ENCODE measurements at places on chromosomes 3 and 15.

- no peak for DNase-seq
Measured at GRCh38 chr3:38163117-38163840, 2.1 kb upstream of the OXSR1 start.

DNA sequence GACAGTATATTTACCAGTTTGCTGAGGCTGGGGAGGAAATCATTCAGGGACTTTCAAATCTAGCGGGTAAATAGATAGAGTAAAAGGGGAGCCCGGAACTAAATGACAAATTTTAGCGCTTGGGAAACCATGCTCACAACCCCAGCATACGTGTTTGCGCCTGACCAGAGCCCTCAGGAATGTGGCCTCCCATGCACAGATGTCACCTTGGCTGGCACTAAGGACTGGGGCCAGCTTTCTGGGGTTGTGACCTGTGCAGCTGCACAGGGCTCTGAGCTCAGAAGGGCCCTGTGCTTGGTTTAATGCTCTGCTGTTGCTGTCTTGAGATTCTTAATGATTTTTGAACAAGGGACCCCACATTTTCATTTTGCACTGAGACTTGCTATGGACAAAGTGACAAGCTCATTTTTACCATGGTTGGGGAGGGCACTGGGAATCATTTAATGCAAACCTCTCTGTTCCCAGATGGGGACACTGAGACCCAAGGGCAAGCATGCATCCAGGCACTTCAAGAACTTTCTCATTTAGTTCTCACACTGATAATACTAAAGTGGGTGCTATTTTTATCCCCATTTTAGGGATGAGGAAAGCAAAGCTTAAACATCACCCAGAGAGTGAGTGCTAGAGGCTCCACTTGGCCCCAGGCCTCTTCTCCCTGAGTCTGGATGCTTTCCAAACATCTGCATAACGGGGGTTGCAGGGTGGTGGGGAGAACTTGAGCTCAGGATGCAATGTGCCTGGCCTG lies 44.1 kb upstream of the FAM107A start:
- no peak for DNase-seq

DNA sequence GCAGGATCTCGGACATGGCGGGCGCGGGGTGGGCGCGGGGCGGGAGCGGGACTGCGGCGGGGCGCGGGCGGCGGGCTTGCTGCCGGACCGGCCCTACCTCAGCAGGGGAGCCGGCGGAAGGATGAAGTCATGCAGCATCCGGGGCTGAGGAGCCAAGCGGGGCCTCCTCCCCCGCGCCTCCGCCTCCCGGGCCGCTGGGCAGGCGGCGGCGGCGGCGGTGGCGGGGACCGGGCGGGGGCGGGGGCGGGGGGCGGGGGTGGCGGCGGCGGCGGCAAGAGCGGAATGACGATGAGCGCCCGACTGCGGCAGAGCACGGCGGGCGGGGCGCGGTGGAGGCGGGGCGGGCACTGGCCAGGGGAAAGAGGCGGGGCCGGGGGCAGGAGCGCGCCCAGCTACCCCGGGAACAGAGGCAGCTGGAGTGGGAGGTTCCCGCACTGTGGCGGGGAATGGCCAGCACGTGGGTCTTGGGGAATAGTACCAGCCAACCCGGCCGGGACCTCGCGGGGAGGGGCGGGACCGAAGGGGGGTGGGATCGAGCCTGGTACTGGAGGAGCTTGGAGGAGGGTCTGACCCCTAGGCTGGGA lies at the start of gene CAMK2N2:
Gene CAMK2N2, minus strand, starts transcription at position 284 of the 584 bp plus-strand sequence. Its CDS starts 268 bp downstream, at position 16.
- DNase-seq, result peak; percentile 76

GRCh38 chr15:67142767-67143100 lies 77.3 kb downstream of the SMAD3 start:
- DNase-seq, result no peak

DNA sequence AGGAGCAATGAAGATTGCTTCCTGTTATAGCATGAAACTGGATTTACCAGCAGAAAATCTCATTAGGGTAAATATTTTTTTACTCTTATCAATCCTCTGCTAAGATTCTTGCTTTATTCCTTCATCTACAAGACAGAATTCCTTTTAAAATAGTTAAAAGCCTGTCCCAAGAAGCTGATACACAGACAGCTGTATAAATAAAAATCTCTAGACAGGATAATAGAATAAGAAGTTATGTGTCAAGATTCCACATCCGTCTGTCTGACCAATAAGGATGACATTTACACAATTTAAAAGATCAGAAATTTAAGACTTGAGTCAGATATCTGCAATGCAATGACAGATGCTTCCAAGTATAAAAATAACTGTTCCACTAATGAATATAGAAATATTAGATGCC lies 57.6 kb downstream of the SSR3 start:
- no peak for DNase-seq

DNA sequence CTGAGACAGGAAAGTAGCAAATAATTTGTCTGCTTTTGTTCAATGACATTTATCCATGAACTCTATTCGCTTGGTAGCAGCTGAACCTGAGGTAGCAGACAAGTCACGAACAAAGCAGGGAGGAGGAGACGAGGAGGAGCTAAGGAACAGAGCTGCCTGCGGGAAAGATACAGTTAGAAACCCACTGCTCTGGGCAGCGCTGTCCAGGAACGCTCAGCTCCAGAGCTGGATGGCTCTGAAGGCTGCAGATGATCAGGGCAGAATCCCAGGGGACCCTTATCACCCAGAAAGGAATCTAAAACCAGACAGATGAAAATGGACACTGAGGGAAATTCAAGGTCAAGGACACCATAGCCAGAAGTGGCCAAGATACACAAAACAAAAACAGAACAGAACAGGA lies 257.8 kb downstream of the CD47 start:
- DNase-seq, result no peak

GRCh38 chr3:171373711-171374110 lies 86.5 kb downstream of the TNIK start:
- no peak for DNase-seq

DNA sequence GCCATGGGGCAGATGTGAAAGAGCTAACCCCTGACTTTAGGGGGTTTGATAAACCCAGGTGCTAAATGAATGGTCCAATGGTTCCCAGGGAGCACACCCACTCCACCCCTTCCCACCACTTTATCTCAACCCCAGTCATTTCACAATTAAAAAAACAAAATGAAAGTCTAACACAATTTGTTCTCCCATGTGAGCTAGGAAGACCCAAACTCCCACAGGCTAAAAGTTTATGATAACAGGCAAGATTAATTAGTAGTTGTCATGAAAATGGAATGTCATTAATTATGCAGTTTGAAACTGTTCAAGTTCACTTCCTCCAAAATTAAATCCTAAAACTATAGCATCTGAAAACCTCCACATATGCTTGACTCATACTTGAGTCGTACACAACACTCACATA lies 63.3 kb upstream of the TPM1 start:
- no peak for DNase-seq

- DNase-seq, result no peak
Measured at GRCh38 chr3:70744536-70744935, 432.1 kb upstream of the MDFIC2 start.

GRCh38 chr15:76258460-76258859 lies 52.8 kb downstream of the ETFA start:
- DNase-seq, result no peak

GRCh38 chr3:66504850-66505641 lies 4.2 kb upstream of the LRIG1 start:
- DNase-seq, result no peak

GRCh38 chr15:92636401-92636907 lies 19.1 kb downstream of the FAM174B start:
- no peak for DNase-seq

DNA sequence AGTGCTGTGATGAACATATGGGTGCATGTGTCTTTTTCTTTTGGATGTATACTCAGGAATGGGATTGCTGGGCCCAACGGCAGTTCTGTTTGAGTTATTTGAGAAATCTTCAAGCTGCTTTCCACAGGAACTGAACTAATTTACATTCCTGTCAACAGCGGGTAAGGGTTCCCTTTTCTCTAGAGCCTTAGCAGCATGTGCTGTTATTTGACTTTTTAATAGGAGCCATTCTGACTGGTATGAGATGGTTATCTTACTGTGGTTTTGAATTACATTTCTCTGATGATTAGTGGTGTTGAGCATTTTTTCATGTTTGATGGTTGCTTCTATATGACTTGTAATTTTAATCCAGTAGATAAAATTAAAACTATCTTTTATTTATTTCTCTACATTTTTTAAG lies 1168.6 kb upstream of the ALCAM start:
- DNase-seq, result no peak

DNA sequence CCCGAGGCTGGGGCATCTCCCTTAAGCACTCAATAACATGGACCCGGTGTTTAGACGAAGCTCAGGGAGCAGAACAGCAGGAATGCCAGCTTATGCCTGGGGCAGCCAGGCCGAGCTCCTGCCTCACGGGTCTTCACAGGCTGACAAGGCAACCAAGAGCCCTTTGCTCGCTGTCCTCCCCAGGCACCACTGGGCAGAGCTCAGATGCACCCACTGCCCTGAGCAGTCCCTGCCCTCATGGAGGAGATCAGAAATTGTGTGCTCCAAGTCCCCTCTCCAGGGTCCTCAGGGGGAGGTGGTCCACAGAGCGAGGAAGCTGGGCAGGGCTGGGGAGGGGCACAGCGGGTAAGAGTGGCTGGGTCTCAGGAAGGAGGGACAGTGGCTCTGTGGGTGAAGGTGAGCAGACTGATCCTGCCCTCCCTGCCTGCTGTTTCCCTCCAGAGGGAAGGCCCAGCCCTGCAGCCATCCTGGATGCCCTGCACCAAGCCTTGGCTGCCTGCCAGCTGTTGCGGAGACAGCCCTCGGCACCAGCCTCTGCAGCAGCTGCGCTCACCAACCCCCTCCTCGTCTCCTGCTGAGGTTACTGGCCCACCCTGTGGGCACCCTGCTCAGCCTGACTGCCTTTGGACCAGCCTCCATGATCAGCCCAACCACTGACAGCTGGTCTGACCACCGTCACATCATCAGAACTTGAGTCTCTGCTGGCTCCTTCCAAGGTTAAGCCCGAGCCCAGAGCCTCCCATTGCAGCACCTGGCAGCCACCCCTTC lies 21.1 kb upstream of the GP9 start:
- DNase-seq, result peak; percentile 43

- no peak for DNase-seq
Measured at GRCh38 chr15:69812861-69813261, 284.9 kb downstream of the TLE3 start.

GRCh38 chr3:113275258-113275556 lies 63.9 kb downstream of the BOC start:
- DNase-seq, result no peak
